ENCODE measurements at places on chromosomes 12 and 14.
A peak's percentile ranks its signal among the peaks of the same experiment; 100 is the strongest.

- DNase-seq = no peak
Observed at GRCh38 chr12:57461276-57461916, 1.8 kb downstream of the GLI1 start.

DNA sequence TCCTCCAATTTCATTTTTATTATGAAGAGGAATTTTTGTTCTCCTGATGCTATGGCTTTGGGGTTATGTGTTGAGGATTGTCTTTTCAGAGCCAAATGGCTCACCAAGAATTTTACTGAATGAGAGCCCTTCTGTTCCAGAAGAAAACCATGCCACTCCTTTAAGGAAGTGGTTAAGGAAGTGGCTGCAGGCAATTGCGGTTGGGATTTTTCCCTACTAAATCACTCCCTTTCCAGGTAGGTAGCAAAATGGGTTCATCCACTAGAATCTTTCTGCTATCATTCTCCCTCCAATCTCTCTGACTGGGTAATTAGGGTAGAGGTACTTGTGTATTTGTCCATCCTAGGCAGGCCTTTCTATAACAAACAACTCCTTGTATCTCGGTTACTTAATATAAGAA lies 163.1 kb downstream of the TTC8 start:
- DNase-seq = no peak

DNA sequence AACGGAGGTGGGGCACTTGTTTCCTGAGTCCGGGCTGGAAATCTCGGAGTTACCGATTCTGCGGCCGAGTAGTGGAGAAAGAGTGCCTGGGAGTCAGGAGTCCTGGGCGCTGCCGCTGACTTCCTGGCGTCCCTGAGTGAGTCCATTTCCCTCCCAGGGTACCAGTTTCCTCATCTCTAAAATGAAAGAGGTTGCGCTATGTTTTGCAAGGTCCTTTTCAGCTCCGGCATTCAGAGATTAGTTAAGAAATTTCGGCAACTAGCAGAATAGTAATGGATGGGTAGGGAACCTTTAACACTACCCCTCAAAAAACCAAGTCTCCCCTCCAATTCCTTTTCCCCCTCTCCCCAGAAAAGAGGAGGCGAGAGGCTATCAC lies 724 bp downstream of the BLOC1S1 start:
- no peak for DNase-seq

- DNase-seq = no peak
Observed at GRCh38 chr12:42756841-42757623, 167.5 kb upstream of the PRICKLE1 start.

- no peak for DNase-seq
Observed at GRCh38 chr12:110556705-110557104, 26.4 kb downstream of the PPTC7 start.

GRCh38 chr12:906062-906585 lies 43.4 kb downstream of the RAD52 start:
- no peak for DNase-seq

DNA sequence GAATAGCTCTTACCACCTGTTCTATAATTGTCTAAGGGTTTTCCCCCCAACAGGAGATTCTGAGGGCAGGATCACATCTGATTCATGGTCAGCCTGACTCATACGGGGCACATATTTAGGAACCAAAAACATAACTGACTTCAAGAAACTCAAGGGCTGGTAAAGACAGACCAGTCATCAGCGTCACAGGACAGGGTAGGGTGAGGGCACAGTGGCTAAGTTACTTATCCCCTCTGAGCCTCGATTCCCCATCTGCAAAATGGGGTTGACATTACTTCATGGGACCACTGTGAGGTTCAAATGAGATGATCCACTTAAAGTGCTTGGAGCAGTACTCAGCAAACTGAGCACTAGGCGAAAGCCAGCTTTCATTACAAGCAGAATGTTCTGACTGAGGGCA lies 606 bp downstream of the CINP start:
- peak; percentile 5 for DNase-seq

DNA sequence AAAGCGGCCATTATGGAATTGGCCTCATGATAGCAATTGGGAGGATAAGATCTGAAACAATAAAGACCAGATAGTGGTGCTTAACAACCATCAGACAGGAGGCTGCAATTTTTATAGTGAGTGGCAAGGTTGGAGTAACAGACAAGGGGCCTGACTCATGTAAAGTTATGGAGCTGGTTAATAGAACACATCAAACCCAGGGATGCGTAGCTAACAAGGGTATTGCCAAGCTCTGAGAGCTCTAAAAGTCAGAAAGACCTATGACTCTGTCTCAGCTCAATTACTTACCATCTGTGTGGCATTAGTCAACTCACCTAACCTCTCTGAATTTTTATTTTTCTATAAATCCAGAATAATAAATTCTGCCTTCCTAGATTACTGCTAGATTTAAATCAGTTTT lies 1731.5 kb upstream of the FLRT2 start:
- DNase-seq = no peak

DNA sequence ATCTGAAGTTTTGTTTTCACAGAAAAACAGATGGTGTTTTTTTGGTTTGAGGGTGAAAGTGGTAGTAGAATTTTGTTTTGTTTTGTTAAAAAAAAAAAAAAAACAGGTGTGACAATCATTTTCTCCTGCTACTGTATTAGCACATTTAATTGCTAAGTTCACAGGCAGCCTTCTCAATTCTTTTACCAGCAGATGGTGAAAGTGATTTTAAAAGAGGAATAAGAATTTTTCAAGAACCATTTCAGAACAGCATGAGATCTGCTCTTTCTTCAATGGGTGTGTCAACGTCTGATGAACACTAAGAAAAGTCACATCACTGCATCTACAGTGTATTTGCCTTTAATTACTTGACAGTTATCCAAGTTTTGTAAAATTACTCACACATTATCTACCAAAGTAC lies 303.7 kb upstream of the USP15 start:
- DNase-seq = no peak

DNA sequence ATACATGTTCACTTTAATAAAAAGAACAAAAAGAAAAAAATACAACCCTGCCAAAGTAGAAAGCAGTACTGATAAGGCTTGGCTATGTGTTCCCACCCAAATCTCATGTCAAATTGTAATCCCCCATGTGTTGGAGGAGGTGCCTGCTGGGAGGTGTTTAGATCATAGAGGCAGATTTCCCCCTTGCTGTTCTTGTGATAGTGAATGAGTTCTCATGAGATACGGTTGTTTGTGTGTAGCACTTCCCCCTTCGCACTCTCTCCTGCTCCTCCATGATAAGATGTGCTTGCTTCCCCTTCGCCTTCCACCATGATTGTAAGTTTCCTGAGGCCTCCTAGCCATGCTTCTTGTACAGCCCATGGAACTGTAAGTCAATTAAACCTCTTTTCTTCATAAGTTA lies 59.9 kb downstream of the USP15 start:
- no peak for DNase-seq
